ENCODE measurements at places on chromosomes 3 and 15.

DNA sequence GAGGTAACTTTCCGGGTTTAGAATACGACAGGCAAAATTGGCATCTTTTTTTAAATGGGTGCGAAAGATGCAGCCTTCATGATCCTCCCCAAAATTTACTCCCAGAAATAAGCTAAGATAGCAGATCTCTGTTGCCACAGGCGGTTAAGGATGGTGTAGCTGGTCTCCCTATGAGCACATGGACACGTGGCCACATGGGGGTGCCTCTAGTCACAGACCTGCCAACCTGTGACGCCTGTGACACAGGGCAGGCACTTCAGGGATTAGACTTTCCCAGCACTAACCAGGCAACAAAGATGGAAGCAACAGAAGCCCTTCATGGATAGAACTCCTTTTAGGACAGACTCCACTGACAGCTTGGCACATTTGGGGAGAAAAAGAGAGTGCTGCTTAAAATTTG is 320.3 kb downstream of the THSD4 start:
- no peak for DNase-seq

GRCh38 chr3:126212620-126213378 is 32.4 kb upstream of the ALDH1L1 start:
- no peak for DNase-seq

GRCh38 chr3:10518506-10519150 is 13.2 kb upstream of the ATP2B2 start:
- DNase-seq, result no peak

DNA sequence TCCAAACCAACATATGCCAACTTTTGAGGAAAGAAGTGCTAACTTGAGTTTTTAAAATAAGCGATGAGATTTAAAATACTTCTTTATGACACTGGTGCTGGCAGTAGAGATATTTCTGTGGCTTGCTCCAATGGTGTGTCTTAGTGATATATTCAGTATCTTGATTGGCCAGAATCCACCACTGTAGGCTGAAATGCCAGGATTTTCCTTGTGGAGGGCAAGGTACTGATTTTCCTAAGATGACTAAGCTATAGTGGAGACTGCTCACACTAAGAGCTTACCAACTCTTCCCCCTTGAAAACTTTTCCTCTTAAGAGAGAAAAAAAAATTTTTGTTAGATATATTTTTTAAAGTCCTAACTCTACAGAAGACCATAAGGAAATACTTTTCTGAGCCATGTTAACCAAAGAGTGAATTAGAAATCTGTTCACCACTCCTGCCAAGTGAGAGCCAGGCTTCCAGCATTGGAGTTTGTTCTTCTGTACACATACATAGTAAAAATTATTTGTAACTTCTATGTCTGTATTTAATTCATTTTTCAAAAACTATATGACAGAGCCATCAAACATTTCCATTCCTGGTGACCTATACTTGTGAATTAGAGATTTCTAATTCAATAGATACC is 109.1 kb downstream of the PPP2R3A start:
- no peak for DNase-seq

DNA sequence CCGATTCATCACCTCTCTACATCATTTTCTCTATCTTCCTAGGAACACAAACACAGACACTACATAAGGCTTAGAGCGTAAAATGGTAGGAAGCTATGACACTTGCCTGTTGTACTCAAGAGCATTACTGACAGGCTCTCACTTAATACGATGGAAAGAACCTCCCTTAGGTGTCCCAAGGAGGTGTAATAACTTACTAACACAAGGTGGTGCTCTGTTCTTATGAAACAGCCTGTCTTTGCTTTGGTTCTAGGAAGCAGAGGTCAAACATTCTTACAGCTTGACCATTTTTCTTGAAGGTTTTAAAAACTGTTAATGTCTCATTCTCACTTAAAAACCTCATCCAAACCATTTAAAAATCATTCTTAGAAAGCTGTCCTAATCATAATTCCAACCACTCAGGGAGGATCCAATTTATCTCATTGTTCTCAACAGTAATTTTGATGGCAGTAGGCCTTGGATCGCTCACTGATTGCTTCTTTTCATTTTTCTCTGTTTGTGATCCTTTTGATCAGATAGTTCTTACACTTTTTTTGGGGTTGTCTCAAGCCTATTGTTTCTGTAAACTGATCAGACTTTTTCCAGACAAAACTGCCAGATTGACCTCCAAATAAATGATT is 317.8 kb upstream of the AGTR1 start:
- DNase-seq, result no peak

DNA sequence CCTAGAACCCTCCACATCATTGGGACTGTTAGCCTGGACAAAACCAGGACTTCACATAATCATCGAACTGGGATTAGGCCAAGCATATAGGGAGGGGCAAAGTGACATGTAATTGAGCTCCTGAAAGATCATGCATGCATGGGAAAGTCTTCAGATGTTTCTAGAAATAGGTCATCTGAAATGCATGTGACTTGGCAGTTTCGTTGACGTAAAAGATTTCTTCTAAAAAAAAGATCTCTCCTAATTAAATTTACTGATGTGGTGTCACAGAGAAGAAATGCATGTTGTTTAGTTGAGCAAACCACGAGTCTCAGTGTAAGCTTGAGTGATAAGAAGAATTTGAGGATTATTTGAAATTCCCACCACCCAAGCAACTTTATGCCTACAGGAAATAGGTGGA is 70.0 kb upstream of the LIMD1 start:
- no peak for DNase-seq

GRCh38 chr3:148861277-148861869 is 3.7 kb upstream of the CPA3 start:
- no peak for DNase-seq

- DNase-seq, result no peak
Observed at GRCh38 chr3:15462451-15462850, 35.1 kb downstream of the EAF1 start.

GRCh38 chr15:90558171-90558573 is 28.4 kb downstream of the CRTC3 start:
- no peak for DNase-seq

- DNase-seq, result no peak
Observed at GRCh38 chr3:82005266-82005665, 243.8 kb upstream of the GBE1 start.

GRCh38 chr3:162262129-162262528 is 765.5 kb downstream of the OTOL1 start:
- DNase-seq, result no peak

DNA sequence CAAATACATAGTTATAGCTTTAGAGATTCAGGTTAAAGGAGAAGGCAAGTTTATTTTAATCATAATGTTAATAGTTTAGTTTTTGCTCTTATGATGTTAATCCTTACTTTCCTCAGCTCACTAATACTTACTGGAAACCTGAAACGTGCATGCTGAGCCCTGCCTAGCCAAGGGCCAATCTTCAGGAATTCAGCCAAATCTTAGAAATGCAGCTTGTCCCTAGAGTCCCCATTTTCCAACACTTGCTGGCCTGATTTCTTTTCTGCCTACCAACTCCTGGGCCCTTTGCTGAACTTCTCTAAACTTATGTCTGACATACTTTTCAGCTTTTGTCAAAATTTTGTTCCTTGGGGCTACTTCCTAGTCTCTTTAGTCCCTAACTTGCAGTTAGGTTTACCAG is 22.8 kb downstream of the BCHE start:
- DNase-seq, result no peak

DNA sequence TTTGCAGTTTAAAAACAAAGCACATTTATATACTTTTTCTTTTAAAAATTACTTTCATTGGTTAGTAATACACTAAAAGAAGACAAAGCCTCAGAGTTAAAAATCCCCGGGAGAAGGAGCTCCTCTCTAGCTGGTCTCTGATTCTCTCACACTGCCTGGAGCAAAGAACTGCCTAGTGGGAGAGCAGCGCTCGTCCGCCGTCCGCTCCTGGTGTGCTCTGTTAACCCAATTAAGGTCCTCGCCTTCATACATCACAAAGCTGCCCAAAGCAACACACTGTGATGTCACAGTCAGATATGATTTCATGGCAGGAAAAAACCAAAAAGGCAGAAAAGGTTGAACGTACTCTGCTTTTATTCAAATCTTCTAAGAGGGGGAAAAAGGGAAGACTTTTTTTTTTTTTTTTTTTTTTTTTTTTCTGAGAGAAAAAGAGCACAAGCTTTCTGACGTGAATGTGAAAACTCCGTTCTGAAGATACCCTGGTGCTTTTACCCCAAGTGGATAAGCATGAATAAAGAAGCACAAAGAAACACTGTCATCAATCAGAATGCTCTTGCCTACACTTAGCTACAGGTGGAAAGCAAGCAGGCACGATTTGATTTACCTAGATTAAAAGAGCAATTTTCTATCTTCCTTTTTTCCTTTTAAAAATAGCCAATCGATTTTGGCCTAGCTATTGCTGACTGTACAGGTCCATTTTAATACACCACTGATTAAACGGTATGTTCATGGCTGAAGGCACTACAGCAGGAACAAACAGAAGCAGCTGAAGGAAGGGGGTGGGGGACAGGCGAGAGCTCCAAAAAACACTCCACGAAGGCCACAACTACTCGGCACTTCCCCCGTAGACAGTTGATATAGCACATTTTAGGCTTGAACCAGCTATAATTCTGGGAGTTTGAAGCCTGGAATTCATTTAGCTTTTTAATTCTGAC is 115.2 kb downstream of the TIGIT start:
- DNase-seq, result no peak

- DNase-seq, result no peak
Observed at GRCh38 chr3:33115024-33115768, 1.4 kb downstream of the CRTAP start.
